ENCODE measurements at places on chromosomes 5 and 9. TPM values are rescaled to one million over a fixed set of nuclear protein-coding genes. Genes with fewer than 3 reads are reported as not detected.

DNA sequence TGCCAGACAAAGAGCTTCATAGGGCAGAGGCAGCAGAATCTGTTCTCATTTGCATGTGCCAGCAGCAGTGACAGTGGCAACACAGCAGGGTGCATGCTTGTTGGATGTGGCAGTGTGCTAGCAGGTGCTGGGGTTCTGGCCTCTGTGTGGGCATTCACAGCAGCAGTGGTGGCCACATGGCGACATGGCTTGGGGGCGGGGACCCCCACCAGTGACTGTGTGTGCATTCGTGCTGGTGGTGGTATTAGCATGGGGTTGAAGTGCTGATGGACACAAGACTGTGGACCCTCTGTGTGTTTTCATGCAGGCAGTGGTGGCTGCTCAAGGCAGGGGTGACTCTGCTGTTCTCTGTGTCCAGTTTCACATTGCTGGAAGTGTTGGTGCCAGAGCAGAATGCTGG is 183.2 kb upstream of the PDE4D start:
- no peak for DNase-seq

DNA sequence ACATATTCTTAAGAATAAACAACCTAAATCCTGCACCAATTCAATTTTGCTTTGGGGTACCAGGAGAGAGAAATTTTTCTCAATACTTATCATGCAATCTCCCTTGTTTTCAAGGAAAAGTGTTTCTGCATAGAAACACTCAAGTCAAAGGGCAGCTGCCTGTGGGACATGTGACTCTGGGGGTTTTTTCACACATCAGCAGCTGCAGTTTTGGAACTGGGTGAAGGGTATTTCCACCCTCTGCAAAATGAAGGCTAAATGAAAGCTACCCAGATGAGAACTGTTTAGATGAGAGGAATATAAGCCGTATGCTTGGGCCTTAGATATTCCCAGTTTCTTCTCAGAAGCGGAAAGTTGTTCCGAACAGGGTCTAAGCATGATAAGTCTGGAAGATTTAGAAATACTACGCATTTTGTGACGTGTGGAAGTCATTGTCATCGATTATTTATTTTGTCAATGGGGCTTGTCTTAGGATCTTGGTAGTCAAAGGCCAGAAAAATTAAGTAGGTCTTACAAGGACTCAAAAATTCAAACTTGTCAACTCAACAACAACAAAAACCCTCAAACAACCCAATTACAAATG is 64.3 kb upstream of the BOD1 start:
- DNase-seq, result no peak

GRCh38 chr5:127042593-127042992 is 12.2 kb upstream of the MARCHF3 start:
- peak; percentile 19 for DNase-seq

Gene ESM1
- polyA plus RNA-seq, result 11.8 TPM

GRCh38 chr5:53607886-53608285 is 47.4 kb downstream of the NDUFS4 start:
- peak; percentile 42 for DNase-seq

GRCh38 chr5:11898787-11899186 is 5.5 kb downstream of the CTNND2 start:
- no peak for DNase-seq

DNA sequence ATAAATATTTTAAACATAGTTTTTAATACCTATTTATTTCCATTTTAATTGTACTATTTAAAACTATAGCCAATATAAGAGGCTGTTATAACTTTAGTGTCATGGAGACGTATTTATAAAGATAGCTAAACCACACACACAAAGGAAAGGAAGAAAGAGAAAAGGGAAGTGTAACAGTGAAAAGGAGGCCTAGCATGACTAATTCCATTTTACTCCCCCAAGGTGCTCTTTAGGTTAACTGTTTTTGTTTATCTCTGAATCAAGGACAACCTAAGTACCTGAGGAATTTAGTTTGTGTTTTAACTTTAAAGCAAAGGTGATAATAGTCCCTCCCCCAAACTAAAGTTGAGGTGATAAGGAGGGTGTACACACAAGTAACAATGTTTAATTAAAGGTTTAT is 1188.9 kb upstream of the C9orf72 start:
- no peak for DNase-seq

Gene FBP2
- not detected for polyA plus RNA-seq

GRCh38 chr5:81855591-81855990 is 104.7 kb upstream of the SSBP2 start:
- DNase-seq, result no peak

GRCh38 chr5:1153428-1153827 is 41.6 kb upstream of the SLC12A7 start:
- DNase-seq, result no peak

Gene SSNA1
- polyA plus RNA-seq, result 93.1 TPM

DNA sequence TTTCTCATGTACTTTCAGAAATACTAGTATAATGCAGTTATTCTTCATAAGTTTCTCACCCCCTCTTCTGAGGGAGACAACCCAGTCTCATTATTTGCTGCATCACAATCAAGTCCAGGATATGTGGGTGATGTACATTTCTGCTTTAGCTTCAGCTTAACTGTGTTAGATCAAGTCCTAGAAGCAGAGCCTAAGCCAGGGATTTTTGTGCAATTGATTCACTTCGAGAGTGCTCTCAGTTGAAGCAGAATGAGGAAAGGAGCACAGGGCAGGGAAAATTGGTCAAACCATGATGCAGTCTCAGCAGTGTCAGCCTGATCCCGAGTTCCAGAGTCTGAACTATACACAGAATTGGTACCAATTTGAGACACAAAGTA is 15.1 kb downstream of the HNRNPK start:
- peak; percentile 58 for DNase-seq

Gene GARNL3
- 0.22 TPM for polyA plus RNA-seq

Gene TRUB2
- 33.2 TPM for polyA plus RNA-seq

DNA sequence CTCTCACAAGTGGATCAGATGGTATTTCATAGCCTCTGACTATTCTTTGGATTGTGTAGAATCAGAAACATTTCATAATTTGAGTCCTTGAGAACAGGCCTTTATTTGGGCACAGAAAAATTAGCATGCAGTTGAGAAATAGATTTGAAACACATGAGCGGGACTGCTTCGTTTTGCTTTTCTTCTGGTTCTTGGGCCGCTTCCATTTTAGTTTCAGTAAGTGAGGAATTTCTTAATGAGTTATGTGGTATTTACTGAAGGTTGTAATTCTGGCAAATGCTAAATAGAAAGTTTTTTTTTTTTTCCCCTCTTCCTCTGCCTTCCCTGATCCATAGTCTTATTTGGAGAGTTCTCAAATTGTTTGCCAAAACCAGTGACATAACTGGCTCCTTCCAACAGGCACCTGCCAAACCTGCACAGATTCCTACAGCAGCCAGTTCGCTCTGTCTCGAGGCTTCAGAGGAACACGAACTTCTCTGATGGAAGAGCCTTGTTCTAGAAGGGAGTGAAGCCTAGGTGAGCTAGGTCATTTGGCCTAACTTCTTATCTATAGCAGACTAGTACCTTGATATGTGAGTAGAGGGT is 71.2 kb upstream of the SLC28A3 start:
- DNase-seq, result no peak

Gene NRG2
- 0.05 TPM for polyA plus RNA-seq

Gene FOXI1
- not detected for polyA plus RNA-seq

DNA sequence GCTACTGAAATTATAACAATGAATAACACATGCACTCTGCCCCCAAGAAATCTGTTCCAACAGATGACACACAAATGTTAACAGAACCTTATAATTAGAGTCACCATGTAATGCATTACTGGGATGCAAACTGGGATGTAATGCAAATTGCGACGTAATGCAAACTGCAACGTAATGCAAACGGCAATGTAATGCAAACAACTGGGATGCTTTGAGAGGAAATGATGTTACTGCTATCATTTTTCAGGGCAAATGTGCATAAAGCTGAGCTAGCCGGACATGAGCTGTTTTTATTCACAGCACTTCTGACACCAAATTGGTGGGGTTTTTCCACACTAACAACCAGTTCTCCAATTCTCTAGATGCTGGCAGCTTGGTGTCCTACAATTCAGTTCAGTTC is 117.2 kb downstream of the ADAMTS16 start:
- peak; percentile 2 for DNase-seq

- DNase-seq, result peak; percentile 8
Measured at GRCh38 chr5:130198927-130199326, 294.7 kb downstream of the CHSY3 start.

DNA sequence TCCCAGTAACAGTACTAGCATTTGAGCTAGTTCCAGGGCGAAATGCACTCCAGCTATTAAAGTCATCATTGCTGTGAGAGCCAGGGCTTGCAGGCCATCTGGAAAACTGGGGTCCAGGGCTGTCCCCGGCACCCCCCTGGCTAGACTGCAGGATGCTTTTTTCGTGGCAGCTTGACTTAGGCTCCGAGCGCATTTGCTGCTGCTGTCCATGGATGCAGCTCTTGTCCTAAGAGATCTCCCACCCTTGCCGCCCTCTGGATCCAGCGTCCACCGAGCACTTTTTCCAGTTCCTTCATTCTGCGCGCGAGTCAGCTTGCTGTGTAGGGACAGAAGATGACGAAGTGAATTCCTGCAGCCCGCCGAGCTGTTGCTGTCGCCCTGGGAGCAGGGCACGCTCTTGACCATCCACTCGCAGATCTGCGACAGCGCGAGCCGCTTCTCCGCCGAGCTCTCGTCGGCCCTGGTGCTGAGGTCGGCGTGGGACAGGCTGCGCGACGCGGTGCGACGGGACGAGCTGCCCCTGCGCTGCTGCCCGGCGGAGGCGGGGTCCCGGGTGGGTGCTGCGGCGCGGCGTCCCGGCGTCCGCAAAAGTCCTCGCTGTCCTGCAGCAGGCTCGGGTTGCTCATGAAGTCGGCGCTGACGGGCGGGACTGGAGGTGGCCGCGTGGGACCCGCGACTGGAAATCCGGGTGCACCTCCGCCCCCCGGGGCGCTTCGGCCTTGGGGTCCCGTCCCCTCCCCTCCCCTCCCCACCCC is 30.7 kb downstream of the OR2V1 start:
- peak; percentile 45 for DNase-seq

- peak; percentile 99 for DNase-seq
Measured at GRCh38 chr5:65032250-65032649, 263.5 kb downstream of the CWC27 start.

- peak; percentile 23 for DNase-seq
Measured at GRCh38 chr9:31030741-31031202, 1353.7 kb upstream of the ACO1 start.

Gene GRM6
- not detected for polyA plus RNA-seq

DNA sequence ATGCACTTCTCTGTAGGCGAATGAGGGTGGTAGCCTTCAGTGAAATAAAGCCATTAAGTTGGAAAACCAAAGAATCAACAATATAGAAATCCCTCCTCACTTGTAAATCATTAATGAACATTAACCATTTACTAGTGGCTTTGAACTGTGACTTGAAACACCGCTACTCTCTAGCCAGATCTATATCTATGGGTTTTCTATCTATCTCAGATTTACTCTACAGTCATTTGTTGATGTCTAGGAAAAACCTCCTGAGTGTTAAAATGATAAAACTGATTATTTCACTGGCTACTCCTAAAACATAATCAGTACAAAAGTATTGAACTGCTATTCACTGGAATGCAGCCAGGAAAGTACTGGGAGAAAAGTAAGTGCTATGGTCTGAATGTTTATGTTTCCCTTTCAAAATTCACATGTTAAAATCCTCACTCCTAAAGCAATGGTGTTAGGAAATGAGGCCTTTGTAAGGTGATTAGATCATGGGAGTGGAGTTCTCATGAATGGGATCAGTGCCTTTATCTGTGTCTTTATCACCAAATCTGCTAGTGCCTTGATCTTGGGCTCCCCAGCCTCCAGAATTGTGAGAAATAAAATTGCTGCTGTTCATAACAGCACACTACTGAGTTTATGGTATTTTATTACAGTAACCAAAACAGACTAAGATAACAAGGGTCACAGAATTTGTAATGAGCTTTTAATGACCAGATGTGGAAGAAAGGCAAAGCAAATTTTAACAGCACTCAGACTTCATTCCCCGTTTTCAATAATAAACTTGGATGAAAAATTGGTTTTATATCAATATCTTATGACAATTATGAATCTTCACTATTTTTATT is 8.6 kb upstream of the OXCT1 start:
- no peak for DNase-seq

- no peak for DNase-seq
Measured at GRCh38 chr9:123832858-123833650, 96.9 kb downstream of the DENND1A start.

Data from GM23248 (cell line).